ENCODE measurements at places on chromosomes 6 and 20.

DNA sequence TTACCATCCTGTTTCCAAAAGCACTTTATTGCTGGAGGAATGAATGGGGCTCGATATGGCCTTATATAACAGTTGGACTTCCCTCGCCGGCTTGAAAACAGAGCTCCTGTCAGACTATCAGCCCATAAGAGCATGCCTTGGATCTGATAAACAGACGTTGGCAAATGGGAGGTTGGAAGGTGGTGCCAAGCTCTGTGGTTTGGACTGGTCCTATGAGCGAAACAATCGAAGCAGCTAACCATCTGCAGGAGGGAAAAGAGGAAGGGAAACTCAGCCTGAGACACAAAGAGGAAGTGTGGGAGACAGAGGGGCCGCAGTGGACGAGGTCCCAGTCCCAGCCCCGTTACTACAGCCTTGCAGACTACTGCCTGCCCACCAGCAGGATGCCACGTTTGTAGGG, 92.9 kb downstream of the TFAP2C start:
- no peak for DNase-seq

DNA sequence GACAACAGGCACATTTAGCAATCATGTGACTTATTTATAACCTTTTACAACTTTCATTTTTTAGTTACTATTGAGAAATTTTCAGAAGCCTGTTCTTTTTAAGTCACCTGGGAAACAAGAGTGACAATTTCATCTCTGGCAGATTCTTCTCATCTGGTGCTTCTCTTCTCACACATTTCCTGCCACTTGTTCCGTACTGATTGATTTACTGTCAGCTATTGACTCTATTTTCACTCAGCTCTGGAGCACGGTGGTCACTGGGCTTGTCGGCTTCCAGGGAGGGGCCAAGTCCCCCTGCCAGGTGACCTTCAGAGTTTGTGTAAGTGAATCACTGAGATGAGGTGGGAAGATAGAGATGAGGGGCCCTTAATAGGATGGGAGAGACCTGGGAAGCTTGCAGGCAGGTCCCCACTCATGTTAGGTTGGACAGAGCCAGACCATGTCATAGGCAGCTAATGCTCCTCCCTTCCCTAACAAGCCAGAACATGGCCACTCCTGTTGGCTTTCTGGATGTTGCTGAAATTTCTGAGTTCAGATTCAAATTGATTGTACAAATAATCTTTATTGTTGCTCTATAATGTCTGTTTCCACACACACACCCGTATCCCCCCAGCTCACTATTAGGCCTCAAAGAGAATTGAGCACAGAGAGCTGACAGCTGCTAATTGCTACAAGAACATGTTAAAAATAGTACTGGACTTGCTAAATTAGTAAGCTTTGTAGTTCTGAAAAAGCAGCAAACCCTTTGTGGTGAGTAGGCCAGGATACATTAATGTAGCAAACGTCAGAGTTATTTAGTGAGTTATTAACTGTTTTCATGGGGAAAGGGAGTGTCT, 13.3 kb downstream of the DUSP22 start:
- no peak for DNase-seq

GRCh38 chr6:127222418-127222817, 44.2 kb upstream of the RNF146 start:
- DNase-seq = no peak

DNA sequence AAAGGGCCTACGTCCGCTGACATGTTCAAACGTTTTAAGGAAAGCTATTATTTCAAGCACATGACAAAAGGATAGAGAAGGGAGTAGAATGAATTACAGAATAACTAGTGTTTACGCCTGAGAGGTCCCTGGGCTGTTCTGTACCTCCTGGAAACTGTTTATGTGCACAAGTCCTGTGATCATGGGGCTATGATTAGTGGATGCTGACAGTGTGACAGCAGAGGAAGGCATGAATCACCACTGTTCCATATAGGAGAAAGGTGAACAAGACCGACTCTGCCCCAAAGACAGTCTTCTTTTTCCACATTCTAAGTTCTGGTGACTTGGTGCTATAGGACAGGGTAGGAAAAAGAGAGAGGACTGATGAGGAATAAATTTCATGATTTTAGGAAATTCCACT, 249.2 kb upstream of the PRDM1 start:
- DNase-seq = no peak

- peak; percentile 33 for DNase-seq
These were observed 16.2 kb upstream of the CLDN20 start for GRCh38 chr6:155247618-155248007.

- no peak for DNase-seq
These were observed 8.0 kb downstream of the MYLIP start for GRCh38 chr6:16136621-16137450.

GRCh38 chr6:51241376-51241775, 422.7 kb downstream of the TFAP2B start:
- no peak for DNase-seq

GRCh38 chr6:82273295-82273694, 25.8 kb upstream of the IBTK start:
- DNase-seq = no peak

DNA sequence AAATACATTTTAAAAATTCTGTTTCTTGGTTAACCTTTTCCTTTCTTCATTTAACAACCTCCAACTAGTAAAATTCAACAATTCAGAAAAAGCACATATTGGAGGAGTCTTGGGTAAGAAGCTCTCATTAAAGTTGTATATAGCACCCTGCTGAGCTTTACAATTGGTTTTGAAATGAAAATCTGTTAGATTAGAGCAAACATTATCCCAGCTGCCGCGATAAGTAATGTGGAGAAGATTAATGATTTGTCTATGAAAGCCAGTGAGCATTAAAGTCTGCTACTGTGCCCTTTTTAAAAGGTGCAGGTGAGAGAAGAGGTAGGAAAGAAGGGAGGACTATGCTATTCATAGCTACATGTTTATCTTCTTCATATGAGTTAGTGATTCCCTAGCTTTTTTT, 201.5 kb downstream of the ZFAND3 start:
- DNase-seq = no peak

GRCh38 chr6:168200571-168201134, 118.9 kb downstream of the DACT2 start:
- DNase-seq = no peak

GRCh38 chr20:12207875-12208274, 290.2 kb downstream of the BTBD3 start:
- DNase-seq = peak; percentile 79

GRCh38 chr20:40942006-40942405, 86.6 kb upstream of the TOP1 start:
- DNase-seq = no peak

GRCh38 chr20:41320976-41321375, 3.4 kb upstream of the ZHX3 start:
- no peak for DNase-seq

DNA sequence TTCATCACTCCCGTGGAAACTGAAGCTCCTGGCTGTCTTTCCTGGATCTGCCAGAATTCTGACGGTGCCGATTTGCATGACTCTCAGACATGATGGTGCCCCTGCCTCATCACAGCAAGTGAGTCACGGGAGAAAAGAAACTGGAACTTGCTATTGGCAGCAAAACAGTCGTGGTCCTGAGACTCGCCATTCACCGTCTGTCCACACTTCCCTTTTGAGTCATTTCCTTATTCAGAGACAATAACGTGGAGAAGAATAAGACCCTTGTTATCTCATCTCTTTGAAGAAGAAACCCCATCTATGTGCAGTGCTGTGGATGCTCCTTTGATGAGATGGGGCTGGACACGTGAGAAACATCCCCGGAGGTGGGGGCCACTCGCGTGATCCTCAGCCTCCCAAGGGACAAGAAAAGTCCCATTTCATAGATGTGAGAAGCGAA, 4.2 kb downstream of the GPR31 start:
- no peak for DNase-seq

GRCh38 chr6:149128489-149129145, 188.9 kb upstream of the TAB2 start:
- DNase-seq = peak; percentile 11

DNA sequence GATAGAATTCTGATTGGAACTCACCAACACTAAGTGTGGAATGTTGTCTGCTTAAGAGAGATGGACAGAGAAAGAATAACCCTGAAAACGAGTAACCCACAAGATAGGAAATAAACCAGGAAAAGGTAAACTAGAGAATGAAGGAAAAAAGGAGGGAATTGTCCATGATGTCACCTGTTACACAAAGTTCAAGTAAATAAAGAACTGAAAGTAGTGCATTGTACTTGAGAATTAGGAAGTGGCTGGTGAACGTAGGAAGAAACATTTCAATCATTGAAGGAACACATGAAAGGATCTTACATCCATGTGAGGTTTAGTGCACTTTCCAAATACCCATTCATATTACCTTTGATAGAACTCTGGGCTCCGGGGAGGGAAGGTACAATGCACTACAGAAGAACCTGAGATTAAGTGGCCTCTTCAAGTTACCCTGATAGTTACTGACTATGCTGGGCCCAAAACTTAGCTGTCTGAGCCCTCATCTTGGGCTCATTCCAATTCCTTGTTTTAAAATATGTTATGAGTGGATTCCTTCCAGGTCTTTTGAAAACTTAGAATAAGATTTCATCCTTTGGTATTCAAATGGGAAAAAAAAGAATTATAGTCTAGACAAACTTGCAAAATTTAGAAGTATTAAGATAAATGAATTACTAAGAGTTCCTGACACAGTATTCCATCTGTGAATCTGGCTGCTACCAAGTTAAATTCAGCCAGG, 1.1 kb upstream of the STX7 start:
- DNase-seq = no peak

- DNase-seq = no peak
These were observed 71.1 kb downstream of the CEP162 start for GRCh38 chr6:84156306-84156705.

DNA sequence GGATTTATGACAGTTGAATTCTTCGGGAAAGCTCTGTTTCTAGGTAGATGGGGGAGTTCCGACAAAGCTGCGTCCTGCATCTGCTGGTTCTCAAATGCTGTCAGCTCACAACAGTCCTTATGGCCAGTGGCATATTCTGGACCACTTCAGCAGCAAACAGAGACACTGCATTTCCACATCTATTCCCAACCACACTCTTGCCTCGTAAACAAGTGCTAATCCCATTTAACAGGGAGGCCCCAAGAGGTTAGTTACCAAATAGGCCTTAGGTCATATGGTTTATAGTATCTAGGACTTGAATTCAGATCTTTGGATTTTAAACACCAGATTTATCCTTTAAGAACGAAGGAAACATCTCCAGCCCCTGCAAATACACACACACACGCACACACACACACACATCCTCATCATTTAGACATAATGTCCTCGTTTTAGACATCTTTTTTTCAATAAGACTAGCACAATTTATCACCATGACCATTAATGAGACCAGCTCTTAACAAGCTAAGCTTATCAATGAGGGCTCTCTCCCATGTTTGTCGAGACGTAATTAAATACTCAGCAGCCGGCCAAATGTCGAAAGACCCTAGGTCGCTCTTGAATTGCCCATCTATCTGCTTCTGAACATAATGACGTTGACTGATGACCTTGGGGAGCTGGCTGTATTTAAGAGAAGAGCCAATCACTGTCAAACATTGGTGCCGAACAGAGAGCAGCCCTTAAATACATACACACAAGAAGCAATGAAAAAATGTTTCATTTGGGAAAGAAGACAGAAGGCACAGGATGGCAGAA, 84.5 kb downstream of the PSMG4 start:
- no peak for DNase-seq

GRCh38 chr20:64152906-64153305, 11.3 kb upstream of the MYT1 start:
- no peak for DNase-seq

- DNase-seq = no peak
These were observed 5.1 kb upstream of the EPB41L2 start for GRCh38 chr6:131068165-131068564.

DNA sequence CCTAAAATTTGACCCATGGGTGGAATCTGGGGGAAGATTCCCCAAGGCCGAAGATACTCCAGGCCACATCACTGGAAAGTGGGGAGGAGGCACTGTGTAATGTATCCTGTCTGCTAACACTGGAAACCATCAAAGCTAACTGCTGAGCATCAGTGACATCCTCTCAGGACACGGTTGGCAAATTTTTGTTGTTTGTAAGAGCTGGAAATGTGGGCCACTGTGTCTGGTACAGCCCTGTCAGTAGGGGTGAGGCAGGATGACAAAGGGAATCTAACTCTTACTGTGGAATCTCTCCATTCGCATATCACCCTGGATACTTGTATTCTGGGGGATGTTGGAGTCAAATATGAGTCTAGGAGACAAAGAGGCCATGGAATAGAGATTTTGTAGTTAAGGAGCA, 17.0 kb upstream of the CLPSL2 start:
- no peak for DNase-seq

DNA sequence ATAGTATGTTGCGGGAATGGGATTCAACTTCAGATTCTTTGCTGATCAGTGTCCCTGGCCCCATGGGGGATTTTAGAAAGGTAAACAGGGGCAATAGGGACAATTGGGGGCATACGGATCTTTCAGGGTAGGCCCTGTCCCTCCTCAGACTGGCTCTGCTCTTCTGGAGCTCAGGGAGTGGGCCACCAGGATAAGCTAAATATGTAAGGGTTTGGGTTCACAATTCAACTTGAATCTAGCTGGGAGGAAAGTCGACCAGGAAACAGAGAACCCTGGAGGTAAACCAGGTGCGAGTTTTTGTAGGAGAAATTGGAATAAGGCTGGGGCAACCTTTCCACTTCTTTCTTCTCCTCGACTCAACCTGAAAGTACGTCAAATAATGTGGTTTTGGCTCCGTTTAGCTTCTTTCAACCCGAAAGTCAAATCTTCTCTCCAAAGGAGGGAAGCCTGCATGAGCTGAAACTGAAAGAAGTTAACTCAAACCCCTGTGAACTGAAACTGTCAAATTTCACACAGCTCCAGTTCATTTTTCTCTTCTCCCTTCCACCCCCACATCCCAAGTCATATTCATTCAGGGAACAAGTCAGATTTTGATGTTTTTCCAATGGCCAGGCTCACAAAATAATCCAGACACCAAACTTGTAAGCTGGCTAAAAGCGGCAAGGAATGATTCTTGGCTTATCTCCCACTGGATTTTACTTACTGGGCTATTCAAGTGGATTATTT, 278.2 kb downstream of the CLIC5 start:
- no peak for DNase-seq

DNA sequence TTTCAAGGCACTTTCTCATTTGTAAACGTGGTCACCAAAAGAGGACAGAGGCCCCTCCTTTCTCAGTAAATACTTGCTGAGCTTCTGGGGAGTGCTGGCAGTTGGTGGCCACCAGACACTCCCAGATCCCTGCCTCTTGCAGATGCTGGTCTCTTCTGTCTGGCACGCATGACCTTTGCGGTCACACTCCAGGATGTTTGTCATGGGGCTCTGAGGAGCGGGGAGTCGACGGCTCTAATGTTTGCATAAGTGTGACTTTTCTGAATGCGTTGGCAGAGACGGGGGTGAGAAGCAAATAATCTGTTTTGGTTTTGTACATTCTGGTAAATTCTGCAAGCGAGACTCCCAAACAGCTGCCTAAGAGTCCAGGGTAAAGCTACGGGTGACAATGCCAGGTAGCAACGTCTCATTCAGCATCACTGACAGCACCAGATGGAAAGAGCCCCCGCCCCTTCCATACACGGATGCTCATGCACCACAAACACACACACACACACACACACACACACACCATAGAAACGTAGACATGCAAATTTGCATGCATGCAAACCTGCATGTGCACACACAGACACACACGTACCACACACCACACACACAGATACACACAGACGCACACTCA, 101.1 kb downstream of the YTHDF1 start:
- DNase-seq = no peak

GRCh38 chr6:73791336-73791735, 95.3 kb downstream of the CD109 start:
- no peak for DNase-seq

GRCh38 chr20:47789081-47789763, 3.9 kb upstream of the SULF2 start:
- no peak for DNase-seq

- DNase-seq = no peak
These were observed 3.7 kb upstream of the CCDC167 start for GRCh38 chr6:37503309-37503965.

- peak; percentile 72 for DNase-seq
These were observed 86.0 kb downstream of the DHX35 start for GRCh38 chr20:39048000-39048696.
